ENCODE measurements at places on chromosomes 6 and 20.

DNA sequence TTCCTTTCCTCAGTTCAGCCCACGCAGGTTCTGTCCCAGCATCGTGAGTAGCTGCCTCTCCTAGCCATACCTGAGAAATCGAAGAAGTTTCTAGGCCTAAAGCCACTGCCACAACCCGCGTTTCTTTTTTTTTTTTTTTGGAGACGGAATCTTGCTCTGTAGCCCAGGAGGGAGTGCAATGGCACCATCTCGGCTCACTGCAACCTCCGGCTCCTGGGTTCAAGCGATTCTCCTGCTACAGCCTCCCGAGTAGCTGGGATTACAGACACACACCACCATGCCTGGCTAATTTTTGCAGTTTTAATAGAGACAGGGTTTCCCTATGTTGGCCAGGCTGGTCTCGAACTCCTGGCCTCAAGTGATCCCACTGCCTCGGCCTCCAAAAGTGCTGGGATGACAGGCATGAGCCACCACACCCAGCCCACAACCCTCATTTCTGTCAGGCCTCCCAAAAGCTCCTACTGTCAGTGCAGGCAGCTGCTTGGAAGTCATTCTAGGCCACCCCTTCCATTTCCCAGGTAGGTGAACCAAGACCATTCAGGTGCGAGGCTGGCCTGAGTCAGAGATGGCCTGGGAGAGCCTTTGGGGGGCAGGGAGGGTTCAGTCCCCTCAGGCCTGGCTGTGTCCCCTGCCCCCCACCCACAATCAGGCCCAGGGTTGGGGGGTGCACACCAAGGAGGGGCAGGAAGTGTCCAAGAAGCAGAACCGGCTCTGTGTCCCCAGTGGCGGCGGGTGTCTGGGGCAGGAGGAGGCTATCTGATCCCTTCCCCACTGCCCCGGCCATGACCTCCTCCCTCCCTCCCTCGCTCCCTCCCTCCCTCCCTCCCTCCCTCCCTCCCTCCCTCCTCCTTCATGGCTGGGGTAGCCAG, 47.2 kb downstream of the NOL4L start:
- no peak for DNase-seq

DNA sequence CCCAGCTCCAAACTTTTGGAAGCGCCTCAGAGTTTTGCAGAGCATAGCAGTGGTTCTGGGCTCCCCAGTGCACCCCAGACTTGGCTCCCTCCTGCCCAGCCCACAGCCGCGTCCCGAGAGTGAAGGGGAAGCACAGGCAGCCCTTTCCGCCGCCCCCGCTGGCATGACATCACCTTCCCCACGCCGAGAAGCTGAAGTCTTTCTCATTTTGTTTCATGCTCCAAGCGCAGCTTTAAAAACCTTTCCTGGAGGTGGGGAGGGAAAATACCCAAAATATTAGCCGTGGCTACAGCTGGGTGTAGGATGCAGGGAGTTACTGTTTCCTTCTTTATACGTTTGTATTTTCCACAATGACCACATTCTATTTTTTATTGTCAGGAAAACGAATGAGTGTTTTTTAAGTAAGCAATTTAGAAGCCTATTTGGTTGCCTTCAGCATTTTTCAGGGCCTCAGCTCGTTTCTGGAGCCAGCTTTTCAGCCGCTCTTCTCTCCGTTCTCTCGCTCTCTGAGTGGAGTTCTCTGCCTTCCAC, 72.9 kb downstream of the SNX5 start:
- DNase-seq: no peak

DNA sequence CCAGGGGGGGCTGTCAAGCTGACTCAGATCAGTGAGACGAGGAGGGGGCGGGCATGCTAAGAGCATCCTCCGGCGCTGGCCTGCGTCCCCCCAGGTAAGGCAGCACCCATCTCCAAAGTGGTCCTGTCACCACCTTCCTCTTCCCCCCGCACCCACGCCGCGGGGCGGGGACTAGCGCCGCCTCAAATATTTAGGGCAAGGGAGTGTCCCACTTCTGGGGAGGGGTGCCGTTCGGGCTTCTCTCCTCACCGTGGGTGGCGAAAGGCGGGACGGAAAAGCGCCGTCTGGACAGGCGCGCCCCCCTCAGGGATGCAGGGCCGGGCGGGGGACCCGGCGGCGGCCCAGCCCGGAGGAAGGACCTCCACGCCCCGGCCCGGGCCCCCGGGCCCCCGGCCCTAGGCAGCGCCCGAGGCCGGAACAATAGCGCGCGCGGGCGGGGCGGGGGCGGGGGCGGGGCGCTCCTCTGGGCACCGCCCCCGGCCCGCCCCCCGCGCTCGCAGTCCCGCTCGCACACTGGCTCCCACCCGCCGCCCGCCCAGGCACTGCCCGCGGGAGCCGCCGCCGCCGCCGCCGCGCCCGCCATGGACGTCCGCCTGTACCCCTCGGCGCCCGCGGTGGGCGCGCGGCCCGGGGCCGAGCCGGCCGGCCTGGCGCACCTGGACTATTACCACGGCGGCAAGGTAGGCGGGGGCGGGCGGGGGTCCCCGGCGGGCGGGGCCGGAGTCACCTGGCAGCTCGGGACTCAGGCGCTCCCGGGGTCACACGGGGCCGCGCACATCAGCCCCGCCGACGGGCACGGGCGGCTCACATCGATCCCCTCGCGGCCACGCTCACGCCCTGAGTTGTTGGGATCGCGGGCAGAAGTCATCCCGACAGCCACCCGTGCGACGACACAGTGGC, at the start of gene TOX2:
TOX2 (plus strand) TSS at position 542 of the 900 bp plus-strand sequence; CDS start at position 582, 40 bp downstream.
- no peak for DNase-seq

DNA sequence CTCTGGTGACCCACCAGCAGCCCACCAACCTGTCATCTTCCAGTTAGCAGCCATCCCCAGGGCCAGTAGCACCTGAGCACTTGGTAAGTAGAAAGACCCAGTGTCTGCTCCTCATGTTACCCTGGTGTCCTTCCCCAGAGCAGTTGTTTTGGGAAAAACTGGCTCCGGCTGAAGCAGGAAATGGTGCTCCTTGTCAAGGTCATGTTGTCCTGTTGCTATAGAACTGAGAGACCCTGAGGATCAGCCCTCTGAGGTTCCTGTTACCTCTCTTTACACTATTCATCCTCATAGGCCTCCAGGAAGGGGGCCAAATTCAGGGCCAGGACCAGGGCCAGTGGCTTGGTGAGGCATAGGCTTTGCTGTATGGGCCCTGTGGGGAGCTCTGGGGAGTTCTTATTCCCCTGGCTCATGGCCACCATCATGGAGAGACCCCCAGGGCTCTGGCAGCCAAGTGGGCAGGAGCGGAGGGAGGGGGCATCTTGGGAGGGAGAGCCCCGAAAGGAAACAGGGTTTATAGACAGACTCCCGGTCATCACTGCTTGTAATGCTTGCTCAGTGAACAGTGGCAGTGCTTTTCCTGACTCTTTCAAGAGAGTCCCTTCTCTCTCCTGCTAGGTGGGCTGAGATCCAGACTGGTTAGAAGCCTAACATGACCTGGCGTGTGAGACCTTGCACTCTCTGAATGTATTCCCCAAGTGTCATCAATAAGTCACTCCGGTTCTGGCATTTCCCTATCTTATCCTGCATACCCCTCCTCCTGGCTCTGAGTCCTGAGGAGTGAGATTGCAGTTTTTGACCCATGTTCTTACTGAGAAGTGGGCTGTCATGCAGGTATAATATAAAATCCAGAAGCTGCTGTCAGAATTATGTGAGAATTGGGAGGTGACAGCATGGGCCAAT, 50.7 kb downstream of the PPARD start:
- no peak for DNase-seq
